Activated effector memory CD4-positive, alpha-beta T cell treated with anti-CD3 and anti-CD28 coated beads, Interleukin-2, amount 50 U/mL, for 16 hours (primary cell): ENCODE measurements at places on chromosomes 5 and 9.
A peak's percentile ranks its signal among the peaks of the same experiment; 100 is the strongest.

GRCh38 chr9:130579738-130580463 lies 524 bp downstream of the FUBP3 start:
- no peak for DNase-seq

DNA sequence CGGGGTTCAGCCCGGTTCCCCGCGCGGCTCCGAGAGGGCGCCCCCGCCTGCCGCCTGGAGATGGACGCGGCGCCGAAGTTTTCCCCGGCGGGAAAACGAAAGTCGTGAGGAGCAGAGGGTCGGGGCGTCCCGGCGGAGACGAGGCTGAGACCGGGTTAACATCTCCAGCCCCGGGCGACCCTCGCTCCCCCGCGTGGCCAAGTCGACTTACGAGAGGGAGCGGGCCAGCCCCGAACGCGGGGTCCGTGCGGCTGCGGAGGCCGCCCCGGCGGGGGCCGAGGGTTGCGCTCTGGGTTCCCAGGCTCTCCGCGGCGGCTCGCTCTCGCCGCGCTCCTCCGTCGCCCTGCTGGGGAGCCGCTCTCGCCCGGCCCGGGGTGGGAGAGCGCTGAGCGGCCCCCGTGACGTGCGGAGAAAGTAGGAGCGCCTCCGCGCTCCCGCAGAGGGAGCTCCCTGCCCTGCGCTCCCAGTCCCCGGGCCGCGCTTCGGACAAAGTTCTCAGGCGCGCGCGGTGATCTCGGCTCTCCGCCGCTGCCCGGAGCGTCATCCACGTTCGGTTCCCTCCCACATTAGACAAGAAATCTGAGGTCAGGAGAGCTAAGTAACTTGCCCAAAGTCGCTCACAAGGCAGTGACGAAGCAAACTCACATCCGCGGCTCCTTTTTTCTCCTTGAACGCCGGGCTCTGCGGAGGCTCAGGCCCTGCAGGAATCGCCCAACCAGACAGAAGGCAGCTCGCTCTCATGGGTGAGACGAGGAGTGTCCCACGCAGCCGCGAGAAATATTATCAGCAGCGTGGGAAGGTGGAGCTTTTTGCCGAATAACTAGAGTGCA lies 1.2 kb upstream of the GCNT4 start:
- peak; percentile 82 for DNase-seq

- DNase-seq: no peak
These were observed 2.4 kb downstream of the EGR1 start for GRCh38 chr5:138467711-138468132.

GRCh38 chr9:136722969-136723356 lies 10.6 kb downstream of the DIPK1B start:
- DNase-seq: no peak

DNA sequence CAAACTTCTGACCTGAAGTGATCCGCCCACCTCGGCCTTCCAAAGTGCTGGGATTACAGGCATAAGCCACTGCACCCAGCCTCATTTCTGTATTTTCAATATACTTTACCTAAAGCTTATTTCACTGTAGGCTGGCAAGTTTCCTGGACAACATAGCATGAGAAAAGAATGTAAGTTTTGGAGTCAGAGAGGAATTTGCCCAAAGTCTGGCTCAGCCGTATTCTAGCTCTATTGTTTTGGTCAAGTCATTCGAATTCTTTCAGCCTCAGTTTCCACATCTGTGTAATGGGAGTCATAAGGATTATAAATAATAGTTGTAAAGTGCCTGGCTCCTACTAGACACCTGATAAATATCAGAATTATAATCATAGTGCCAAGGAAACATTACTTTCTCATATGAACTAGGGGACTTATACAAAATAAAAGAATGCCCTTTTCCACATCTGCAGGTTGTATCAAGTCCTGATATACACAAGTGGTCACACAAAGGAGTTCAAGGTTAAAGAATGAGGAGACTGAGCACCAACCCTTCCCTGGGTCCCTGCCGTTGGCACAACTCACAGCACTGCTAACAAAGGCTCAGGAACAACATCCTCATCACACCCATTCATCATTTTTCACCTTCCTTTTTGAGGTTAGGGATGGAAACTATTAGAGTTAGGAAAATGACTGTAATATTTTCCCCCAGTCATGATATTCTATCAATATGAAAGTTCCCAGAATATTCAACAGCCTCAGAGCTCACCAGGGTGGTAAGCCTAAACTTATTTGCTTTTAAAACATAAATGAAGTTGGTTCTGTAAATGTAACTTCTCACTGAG lies 34.6 kb upstream of the RAI14 start:
- DNase-seq: no peak

DNA sequence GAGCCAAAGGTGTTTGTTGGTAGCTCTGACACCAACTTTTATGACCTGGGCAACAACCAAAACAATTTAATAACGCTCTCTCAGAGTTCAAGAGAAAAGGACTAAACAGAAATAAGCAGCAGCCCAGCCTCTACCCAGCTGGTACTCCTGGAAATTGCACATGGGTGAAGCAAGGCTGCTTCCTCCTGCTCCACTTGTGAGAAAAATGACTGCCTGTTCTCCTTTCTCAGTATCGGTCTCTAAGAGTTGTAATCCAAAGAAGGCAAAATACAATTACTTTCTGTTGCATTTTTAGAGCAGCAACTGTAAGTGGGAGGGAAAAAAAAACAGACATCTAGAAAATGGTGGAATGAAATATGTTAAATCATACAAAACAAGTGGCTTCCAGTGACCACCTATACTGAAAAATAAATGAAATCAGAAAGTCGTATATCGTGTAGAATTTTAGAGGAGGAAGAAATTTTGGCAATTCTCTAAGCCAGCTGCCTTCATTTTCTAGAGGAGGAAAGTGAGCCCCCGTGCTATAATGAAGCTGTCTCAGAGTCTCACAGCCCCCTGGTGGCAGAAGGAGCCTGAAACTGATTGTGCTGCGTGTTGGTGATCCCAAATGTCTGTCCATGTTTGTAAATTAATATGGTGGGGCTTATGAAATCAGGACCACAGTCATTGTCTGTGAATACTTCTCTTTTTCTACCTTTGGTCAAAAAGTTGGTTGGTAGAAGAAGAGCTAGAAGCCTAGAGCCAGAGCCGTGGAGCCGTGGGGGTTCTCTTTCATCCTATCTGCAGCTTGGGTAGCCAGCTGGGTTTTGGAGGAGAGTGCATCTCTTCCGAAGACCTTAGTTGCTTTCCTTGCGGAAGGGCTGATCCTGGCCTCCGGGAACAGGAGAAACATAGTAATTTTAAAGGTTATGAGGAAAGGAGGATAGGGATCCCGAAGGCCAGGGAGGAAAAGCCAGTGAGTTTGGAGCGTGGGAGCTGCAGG lies 139.9 kb downstream of the PIP5K1B start:
- no peak for DNase-seq

DNA sequence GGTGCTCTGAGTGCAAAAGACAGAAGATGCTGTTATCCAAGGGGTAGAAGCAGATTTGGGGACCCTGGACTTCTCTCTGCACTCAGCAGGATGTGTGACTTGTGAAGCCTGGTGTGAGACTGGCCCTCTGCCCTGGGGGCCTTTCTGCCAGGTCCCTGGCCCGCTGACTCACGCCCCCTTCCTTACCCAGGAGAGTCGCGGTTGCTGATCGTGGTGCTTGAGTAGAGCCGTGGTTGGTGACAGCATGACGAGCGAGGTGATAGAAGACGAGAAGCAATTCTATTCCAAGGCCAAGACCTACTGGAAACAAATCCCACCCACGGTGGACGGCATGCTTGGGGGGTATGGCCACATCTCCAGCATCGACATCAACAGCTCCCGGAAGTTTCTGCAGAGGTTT lies 6.5 kb downstream of the NTMT1 start:
- no peak for DNase-seq

GRCh38 chr5:10734832-10735523 lies 26.1 kb downstream of the DAP start:
- no peak for DNase-seq

- no peak for DNase-seq
These were observed 46.9 kb upstream of the TCERG1 start for GRCh38 chr5:146400201-146400600.
